M059J (cell line): ENCODE measurements at places on chromosomes 16 and 17. TPM values are rescaled to one million over a fixed set of nuclear protein-coding genes. Genes with fewer than 3 reads are reported as not detected.

- peak; percentile 57 for DNase-seq
These were observed 61.2 kb downstream of the HS3ST3A1 start for GRCh38 chr17:13540546-13540945.

- DNase-seq: no peak
These were observed 40.0 kb upstream of the CCR7 start for GRCh38 chr17:40605306-40605705.

DNA sequence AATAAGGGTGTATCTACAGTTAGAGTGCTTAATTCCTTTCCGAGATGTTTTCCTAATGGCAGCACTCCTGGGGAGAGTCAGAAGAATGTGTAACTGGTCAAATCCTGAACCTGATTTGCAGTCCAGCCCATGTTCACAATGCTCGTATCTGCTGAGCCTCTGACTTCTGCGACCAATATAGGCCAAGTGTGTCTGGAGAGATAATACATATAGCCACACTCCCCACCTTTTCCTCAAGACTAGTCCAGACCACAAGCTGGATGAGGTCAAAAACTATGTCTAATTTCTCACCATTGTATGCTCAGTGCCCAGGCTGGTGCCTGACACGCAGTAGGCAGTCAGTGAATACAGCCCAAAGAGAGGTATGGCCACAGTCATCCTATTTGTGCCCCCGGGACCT, 58.0 kb downstream of the XYLT1 start:
- no peak for DNase-seq

DNA sequence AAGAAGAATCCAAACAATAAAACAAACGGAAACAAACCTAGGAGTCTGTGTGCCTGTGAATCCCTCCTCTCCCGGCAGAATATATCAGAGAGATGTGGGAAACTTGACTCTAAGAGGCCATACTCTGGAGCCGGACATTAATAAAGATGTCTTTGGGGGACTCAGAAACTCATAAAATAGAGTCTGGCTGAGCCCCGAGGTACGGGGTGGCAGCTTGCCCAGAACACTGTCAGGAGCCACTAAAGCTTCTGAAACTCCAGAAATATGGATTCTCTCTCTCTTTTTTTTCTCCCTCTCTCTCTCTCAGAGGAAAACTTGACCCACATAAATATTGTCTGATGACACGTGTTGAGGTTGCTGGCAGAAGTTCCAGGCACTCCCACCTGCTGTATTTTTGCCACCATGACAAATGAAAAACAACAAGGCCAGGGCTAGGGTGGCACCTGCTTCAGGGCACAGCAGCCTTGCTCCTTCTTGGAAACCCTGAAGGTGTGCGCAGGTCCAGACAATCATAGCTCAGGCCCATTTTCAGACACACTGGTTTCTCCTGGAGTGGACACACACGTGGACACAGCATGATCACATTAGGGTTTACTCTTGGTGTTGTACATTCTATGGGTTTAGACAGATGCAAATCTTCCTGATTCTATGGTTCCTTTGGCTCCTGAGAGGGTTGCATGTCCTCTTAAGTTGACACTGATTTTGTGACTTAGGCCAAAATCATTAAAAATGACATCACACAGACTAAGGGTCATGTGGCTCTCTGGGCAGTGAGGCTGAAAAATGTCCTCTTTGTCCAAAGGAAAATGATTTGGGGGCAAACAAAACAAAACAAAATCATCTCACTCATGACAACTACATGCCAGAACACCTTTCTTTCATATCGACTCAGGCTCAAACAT, 282.6 kb upstream of the IRX3 start:
- peak; percentile 5 for DNase-seq

- DNase-seq: peak; percentile 39
These were observed 12.7 kb upstream of the FAM20A start for GRCh38 chr17:68613739-68614298.

- DNase-seq: peak; percentile 85
These were observed 46.7 kb downstream of the WNT3 start for GRCh38 chr17:46771561-46772474.

DNA sequence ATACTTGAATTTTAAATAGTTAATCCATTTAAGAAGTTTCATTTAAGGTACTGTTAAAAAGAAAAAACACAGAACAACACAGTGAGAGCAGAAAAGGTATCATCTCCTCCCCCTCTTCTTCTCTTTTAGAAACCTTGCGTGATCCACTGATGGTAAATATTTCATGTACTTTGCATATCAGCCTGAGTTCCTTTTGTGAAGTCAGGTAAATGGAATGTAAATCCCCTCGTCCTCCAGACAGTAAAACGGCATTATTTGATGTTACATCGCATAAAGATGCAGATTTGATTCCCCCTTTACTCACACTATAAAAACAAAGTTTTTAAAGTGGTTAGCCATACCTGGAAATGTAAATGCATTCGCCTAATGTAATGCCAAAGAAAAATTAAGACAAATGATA, 234.4 kb downstream of the WWOX start:
- DNase-seq: no peak

DNA sequence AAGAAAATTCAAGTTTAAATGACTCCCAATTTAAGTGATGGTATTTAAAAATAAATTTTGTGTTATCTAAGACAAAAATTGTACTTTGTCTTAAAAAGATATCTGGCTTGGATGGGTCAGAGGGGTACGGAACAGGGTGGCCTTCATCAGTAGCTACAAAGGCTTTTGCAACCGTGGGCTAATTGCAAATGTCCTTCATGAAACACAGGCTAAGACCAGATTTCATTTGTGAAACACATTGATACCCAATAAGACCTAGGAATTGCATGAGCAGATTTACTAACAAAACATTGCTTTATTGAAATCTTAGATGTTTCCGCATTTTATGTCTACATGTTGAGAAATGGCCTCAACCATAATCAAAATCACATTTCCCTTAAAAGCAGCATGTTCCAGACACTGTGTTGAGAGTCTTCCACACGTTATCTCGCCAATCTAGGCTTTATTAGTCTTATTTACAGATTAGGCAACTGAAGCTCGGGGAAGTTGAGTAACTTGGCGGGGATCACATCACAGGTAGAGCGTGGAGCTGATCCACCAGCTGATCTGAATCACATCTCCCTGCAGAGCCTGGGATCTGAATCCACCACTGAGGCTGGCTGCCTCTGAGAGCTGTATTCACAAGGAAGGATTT, 21.8 kb downstream of the FBXO39 start:
- no peak for DNase-seq

- no peak for DNase-seq
These were observed 255.9 kb upstream of the PMFBP1 start for GRCh38 chr16:72427783-72428331.

GRCh38 chr16:11140466-11140865, 115.5 kb downstream of the SOCS1 start:
- DNase-seq: no peak

- peak; percentile 31 for DNase-seq
These were observed 3.9 kb downstream of the LPO start for GRCh38 chr17:58242171-58242784.

GRCh38 chr17:58059141-58059540, 24.1 kb upstream of the DYNLL2 start:
- no peak for DNase-seq

- DNase-seq: no peak
These were observed 18.9 kb downstream of the XYLT1 start for GRCh38 chr16:17451843-17452242.

GRCh38 chr16:65909310-65910050, 457.0 kb upstream of the CDH5 start:
- DNase-seq: peak; percentile 30

DNA sequence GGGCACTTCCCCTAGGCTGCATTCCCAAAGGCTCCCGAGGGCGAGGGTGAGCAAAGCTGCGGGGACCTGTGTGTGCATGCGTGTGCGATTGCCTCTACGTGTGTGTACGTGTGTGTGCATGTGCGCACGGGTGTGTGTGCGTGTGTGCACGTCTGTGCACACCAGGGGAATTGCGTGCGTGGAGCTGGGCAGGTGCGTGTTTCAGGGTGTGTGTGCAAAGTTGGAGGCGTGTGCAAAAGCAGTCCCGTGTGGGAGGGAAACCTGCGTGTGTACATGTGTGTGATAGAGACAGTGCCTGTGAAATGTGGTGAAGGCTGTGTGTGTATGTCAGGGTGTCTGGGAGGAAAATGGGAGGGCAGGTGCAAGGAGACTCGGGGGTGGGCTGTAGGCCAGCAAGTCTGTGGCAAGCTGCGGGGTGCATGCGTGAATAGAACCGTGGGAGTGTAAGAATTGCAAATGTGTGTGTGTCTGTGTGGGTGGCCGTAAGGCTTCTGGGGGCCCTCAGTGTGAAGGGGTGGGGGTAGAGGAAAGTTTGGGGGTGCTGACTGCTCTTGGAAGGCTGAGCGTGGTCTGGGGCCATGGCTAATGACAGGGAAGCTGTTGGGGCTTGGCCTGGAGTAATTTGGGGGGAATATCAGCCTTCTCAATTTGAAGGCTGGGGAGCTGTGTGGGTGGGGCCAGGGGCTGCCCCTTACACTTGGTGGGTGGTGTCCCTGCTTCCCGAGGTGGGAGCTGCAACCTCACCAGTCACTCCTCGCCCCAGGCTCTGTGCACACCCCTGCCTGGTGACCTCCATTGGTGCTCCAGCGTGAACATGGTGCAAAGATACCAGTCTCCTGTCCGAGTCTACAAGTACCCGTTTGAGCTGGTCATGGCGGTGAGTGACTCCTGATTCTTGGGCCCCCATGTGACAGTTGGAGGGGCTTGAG, 644 bp downstream of the SEC14L5 start:
- no peak for DNase-seq

DNA sequence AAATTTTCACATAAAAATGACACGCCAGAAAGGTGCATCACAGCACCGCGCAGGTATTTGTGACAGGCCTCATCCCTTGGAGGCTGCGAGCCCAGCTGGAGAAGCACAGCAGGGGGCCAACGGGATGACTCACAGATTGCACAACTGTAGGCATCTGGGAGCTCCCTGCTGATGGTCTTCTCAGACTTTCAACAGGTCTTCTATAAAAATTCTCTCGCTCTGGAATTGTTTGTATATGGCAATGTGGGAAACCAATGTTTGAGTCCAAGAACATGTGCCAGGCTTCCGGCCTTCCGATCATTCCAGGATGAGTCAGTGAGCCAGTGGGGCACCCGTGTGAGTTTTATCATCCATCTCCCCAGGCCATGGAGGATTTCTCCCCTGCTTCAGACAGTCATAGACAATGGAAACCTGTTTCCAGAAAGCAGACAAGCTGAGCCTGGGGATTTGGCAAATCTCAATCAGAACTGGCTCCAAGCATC, 24.1 kb upstream of the ADORA2B start:
- peak; percentile 99 for DNase-seq

DNA sequence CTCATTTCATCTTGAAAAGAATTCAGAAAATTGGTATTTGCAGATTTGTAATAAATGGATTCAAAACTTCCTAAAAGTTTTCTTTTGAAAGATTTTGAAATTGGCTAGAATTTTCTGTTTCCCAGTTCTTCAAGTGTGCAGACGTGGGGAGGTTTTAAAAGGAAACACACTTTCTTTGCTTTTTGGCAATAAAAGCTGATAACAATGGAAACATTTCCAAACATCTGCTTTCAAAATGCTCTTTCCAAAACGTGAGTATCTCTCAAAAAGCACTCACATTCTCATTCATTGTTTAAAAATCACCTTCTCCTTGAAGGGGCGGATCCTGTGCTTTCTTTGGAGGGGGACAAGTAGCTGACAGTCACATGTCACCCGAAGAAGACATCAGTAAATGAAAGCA, 8.6 kb upstream of the GSG1L start:
- no peak for DNase-seq

GRCh38 chr17:22506861-22507260, 814.5 kb downstream of the KCNJ18 start:
- no peak for DNase-seq

The ATP2C2 gene
- total RNA-seq: 0.07 TPM in 1 of 2 replicates, not detected in the other

The FGF11 gene
- total RNA-seq: 3.7 and 5.0 TPM in 2 replicates

The HSPB9 gene
- not detected in 2 replicates for total RNA-seq

The TMEM114 gene
- not detected in 2 replicates for total RNA-seq

The CDK5R1 gene
- 2.8 and 3.7 TPM in 2 replicates for total RNA-seq

The TPSG1 gene
- not detected in 2 replicates for total RNA-seq
